ENCODE measurements at places on chromosomes 1 and 21.

DNA sequence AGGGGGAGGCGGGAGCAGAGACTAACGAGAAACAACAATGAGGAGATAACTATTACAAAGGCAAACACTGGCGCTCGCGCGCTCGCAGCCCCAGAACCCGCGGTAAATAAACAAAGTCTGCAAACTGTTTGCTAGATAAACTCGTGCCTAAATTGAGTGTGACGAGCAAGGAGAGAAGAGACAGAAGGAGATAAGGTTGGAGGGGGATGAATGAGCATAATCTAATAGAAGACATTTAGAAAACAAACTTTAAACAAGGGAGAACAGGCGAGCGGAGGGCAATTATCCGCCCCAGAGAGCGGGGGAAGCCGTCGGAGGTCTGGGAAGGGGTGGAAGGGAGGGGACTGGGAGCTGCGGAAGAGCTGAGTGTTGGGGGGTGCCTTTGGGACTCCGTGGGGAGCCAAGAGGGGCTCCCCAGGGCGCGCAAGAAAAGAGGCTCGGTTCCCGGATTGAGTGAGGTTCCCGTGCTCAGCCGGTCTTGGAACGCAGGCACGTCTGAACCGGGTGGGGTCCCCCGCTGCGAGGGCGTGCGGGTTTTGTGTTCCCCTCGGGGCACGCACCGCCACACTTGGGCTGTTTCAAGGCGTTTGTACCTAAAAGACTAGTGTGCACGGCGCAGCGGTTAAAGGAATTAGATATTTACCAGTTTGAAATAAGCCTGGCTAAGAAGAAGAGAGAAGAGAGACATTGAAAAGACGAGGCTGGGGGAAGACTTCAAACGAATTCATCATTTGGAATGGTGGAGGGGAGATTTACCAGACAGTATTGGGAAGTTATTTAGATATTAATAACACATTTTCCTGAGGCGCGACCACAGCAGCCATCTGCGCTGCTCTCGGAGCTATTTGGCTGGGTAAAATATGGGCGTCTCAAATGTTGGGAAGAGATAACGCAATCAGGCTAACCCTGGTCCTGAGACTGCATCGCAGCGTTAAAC lies 10.6 kb downstream of the PAX7 start:
- peaks cover 100% of the 10 kb centered on the region for H3K27me3 ChIP-seq
- no peak for DNase-seq
- no peaks in the 10 kb centered on the region for H3K36me3 ChIP-seq
- no peaks in the 10 kb centered on the region for H3K4me1 ChIP-seq
- no peak overlapping the region for H3K27ac ChIP-seq
- no peak overlapping the region for H3K4me3 ChIP-seq

DNA sequence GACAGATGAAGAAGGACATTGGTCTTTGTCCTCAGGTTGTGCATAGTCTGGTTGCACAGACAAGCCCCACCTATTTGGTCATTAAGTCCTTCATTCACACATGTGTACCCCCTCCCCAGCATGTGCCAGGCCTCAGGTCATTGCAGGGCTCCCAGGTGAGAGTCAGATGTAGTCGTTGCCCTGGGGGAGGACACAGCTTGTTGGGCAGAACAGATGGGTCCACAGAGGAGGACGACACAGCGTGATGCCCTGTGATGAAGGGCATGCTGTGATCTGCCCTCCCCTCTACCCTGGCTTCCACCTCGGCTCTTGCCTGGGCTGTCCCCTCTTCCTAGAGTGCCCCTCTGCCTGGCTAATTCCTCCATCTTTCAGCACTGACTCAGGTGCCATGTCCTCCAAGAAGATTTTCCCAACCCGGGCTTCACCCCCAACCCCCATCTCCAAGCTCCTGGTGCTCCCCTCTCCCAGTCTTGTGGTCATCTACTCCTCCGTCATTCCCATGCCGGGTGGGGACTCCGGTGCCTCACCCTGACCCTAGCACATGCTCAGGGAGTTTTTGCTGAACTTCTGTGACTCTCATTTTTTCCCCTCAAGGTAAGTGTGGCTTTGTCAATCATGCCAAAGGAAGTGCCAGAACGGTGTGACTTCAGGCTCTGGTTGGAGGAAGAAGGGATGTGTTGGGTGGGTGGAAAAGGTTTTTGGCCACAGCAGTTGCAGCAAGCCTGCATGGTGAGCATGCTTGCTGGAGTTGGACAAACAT lies 220.5 kb downstream of the FOXD2 start:
- H3K4me1 ChIP-seq, result no peaks in the 10 kb centered on the region
- H3K27ac ChIP-seq, result no peak overlapping the region
- H3K4me3 ChIP-seq, result no peak overlapping the region
- no peaks in the 10 kb centered on the region for H3K36me3 ChIP-seq
- H3K27me3 ChIP-seq, result peaks cover 2% of the 10 kb centered on the region

- no peaks in the 10 kb centered on the region for H3K27me3 ChIP-seq
- no peak for DNase-seq
- H3K27ac ChIP-seq, result no peak overlapping the region
- H3K4me3 ChIP-seq, result no peak overlapping the region
- no peaks in the 10 kb centered on the region for H3K36me3 ChIP-seq
- H3K4me1 ChIP-seq, result peaks cover 3% of the 10 kb centered on the region
These were observed 8.5 kb upstream of the TTC22 start for GRCh38 chr1:54809496-54810074.

- H3K4me3 ChIP-seq, result no peak overlapping the region
- peaks cover 8% of the 10 kb centered on the region for H3K4me1 ChIP-seq
- no peak overlapping the region for H3K27ac ChIP-seq
These were observed 33.6 kb downstream of the ERI3 start for GRCh38 chr1:44321466-44321865.

DNA sequence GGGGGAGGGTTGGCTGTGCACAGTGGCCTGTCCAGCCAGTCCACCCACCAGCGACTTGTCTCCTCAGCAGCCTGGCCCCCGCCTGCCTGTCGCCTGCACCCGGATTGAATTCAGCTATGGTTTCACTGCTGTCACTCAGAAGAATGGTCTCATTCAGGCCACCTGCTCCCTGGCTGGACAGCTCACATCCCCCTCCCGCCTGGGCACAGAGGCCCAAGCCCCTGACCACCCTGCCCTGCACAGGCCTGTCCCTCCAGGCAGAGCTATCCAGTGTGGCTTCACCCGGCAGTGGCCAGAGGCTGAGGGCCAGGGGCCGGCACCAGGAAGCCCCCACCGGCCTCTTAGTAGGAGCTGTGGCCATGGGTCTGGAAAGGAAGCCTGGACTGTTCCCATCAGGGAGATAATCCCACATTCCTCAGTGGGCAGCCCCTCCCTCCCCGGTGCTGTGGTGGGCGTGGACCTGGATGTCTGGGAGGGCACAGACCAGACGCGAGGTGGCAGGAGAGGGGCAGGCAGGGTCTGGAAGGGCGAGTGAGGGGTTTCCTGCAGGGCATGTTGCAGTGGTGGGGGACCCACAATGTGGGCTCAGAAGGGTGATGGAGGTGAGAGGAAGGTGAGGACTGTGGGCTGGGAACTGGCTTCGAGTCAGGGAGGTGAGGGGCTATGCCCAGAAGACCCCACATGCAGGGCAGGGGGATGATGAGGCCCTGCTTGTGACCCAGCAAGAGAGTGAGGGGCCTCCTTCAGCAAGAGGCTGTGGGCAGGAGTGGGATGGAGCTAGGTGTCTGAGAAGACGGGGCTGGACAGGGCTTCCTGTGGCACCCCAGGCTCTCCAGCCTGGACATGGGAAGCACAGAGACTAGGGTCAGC lies 30.4 kb downstream of the WNT9A start:
- H3K4me3 ChIP-seq, result no peak overlapping the region
- no peaks in the 10 kb centered on the region for H3K27me3 ChIP-seq
- no peak overlapping the region for H3K27ac ChIP-seq
- peaks cover 6% of the 10 kb centered on the region for H3K4me1 ChIP-seq
- DNase-seq, result no peak

DNA sequence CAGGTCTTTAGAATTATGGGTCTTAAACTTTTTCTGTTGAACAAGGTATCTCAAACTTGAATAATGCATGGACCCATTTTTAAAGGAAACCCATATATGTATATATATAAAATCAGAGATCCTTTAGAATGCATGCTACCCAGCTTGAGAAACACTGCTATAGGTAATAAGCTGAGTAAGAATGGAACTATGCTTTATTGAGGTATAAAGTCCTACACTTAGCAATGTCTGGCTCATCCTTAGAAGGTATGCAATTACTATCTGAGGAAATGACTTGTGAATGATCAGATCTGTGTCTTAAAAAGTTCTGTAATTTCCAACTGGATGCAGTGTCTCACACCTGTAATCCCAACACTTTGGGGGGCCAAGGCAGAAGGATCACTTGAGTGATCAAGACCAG lies 11.2 kb downstream of the TRAF3IP3 start:
- no peak overlapping the region for H3K4me3 ChIP-seq
- DNase-seq, result no peak
- no peaks in the 10 kb centered on the region for H3K36me3 ChIP-seq
- H3K27ac ChIP-seq, result no peak overlapping the region
